Mesothelial cell of epicardium (in vitro differentiated cells): ENCODE measurements at places on chromosomes 4 and X. TPM values are rescaled to one million over a fixed set of nuclear protein-coding genes. Genes with fewer than 3 reads are reported as not detected.

Gene INPP4B
- 26.1 to 35.4 TPM (median 27.9 TPM) in 3 replicates for total RNA-seq

DNA sequence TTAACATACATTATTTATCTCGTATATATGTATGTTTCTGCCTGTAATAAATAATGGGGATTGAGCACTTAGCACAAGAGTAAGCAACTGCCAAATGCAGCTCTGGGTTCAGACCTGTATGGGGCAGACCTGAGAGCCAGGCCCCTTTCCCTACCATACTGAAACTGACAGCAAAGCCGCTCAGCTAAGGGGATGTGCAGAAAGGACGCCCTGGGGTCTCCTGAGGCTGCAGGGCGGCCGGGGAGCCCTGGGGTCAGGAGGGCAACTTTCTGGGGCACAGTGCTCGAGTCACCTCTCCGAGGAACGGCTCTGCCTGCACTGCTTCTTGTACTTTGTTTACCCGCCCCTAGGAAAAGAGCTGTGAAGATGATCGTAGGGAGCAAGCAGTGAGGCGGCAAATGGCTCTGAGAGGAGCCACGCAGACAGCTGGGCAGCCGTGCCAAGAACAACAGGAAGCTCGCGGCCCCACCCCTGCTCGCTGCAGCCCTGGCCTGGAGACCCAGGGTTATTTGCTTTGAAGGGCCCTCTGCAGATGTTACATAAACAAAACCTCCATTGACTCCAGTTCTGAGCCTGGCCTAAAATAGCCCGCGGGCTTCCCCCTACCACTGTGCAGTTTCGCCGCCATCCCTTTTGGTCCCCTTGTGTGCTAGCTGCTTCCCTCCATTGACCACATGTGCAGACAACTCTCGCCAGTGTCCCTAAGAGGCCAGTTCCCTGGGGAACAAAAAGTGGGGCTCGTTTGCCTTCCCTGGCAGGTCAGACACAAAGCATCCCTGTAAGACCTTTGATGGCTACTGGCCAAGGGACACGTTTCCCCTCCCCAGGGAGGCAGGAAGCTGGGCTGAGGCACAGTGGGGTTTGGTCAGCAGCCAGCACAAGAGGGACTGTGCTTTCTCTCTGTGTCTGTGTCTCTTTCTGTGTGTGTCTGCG is 111.3 kb upstream of the LNX1 start:
- peak overlapping the region; percentile 2 for H3K4me3 ChIP-seq
- no peaks in the 10 kb centered on the region for H3K27me3 ChIP-seq
- peak; percentile 42 for DNase-seq
- H3K36me3 ChIP-seq = no peaks in the 10 kb centered on the region
- H3K27ac ChIP-seq = peak overlapping the region; percentile 88

DNA sequence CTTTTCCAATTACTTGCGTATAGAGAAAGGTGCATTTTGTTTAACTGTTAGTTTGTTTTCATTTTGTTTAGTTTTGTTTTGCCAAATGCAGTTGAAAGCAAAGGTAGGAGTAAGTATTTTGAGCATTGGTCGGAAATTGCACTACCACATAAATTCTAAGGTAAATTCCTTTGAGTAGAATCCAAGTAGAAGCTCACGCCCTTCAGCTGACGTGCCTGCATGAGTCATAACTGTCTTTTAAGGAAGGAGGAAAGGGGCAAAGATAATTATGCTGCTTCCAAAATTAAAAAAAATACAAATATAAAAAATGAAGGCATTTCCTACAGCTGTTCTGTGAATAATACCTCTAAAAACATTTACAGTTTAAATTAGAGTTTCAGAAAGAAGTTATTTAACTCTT is 110.2 kb upstream of the MYOZ2 start:
- H3K27me3 ChIP-seq = no peaks in the 10 kb centered on the region
- H3K4me1 ChIP-seq = peaks cover 31% of the 10 kb centered on the region
- H3K27ac ChIP-seq = peak overlapping the region; percentile 97
- DNase-seq = no peak
- peaks cover 8% of the 10 kb centered on the region for H3K36me3 ChIP-seq
- no peak overlapping the region for H3K4me3 ChIP-seq

DNA sequence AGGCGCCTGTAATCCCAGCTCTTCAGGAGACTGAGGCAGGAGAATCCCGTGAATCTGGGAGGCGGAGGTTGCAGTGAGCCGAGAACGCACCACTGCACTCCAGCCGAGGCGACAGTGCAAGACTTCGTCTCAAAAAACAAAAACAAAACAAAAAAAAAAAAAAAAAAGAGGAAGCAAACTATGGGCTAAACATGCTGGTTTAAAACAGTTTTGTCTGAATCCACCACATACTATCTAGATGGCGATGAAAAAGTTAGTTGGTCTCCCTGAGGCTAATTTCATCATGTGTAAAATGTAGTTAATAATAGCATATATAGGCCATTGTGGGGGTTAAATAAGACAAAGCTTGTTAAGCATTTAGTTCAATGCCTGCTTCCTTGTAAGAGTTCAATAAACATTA is 451.1 kb downstream of the RPA4 start:
- no peak overlapping the region for H3K27ac ChIP-seq
- H3K36me3 ChIP-seq = no peaks in the 10 kb centered on the region
- no peak for DNase-seq
- H3K4me3 ChIP-seq = no peak overlapping the region
- H3K27me3 ChIP-seq = no peaks in the 10 kb centered on the region

- peaks cover 1% of the 10 kb centered on the region for H3K36me3 ChIP-seq
- no peaks in the 10 kb centered on the region for H3K27me3 ChIP-seq
- H3K4me1 ChIP-seq = peaks cover 2% of the 10 kb centered on the region
- H3K27ac ChIP-seq = no peak overlapping the region
Measured at GRCh38 chrX:110045421-110045820, 42.5 kb downstream of the TMEM164 start.

DNA sequence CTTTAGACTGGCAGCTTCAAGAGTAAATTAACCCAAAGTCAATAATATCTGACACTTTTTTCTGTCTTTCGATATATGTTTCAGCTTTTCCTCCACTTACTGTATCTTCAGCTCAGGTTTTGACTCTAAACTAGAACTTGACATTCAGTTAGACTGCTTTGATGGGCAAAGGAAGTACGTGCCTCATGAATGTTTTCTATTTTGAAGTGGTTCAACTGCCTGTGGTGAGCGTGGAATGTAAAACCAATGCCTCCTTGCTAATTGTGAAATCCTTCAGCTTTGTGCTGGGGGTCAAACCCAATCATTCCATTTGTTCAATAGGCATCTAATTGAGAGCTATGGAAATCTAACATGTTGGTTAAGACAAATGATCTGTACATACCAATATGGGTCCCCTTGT is 857.0 kb upstream of the HTR2C start:
- H3K27ac ChIP-seq = no peak overlapping the region
- no peaks in the 10 kb centered on the region for H3K27me3 ChIP-seq
- H3K36me3 ChIP-seq = peaks cover 6% of the 10 kb centered on the region
- DNase-seq = no peak
- H3K4me1 ChIP-seq = no peaks in the 10 kb centered on the region

DNA sequence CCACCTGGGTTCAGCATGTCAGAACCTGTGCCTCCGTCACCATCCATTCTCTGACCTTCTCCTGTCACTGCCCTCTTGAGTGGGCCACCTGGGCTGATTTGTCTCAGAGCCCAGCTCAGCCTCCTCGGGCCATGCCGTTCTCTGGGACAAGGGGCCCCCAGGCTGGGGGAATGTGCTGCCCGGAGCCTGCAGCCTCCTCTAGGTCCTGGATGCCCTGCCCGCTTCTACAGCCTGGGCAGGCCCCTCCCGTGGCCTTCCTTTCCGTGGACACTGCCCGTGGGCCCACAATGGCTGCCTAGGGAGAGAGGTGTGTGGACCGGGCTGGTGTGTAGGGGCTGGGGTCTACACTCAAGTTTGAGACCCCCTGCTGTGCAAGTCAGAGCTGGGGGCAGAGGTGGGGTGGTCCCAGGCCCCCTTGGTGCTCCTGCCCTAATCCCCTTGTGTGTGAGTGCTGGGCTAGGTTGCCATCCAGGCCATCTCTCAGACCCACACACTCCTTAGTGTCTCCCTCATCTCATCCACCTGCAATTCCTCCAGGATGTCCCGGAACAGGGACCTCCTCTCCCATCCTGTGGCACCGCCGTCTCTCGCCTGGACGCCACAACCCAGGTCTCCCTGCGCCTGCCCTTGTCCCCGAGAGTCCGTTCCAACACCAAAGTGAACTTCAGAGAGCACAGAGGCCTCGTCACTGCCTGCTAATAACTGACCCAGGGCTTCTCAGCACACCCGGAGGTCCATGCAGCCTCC is 12.4 kb downstream of the PSAPL1 start:
- DNase-seq = no peak
- no peaks in the 10 kb centered on the region for H3K27me3 ChIP-seq
- peaks cover 2% of the 10 kb centered on the region for H3K4me1 ChIP-seq

GRCh38 chrX:70129816-70130215 is 3.4 kb upstream of the IGBP1 start:
- no peaks in the 10 kb centered on the region for H3K27me3 ChIP-seq
- H3K4me1 ChIP-seq = peaks cover 7% of the 10 kb centered on the region
- no peaks in the 10 kb centered on the region for H3K36me3 ChIP-seq
- no peak overlapping the region for H3K27ac ChIP-seq
- no peak overlapping the region for H3K4me3 ChIP-seq
- no peak for DNase-seq

- DNase-seq = no peak
- no peak overlapping the region for H3K4me3 ChIP-seq
- H3K27ac ChIP-seq = peak overlapping the region; percentile 91
- peaks cover 26% of the 10 kb centered on the region for H3K4me1 ChIP-seq
- H3K36me3 ChIP-seq = no peaks in the 10 kb centered on the region
Measured at GRCh38 chr4:165461159-165461821, 82.5 kb downstream of the CPE start.

DNA sequence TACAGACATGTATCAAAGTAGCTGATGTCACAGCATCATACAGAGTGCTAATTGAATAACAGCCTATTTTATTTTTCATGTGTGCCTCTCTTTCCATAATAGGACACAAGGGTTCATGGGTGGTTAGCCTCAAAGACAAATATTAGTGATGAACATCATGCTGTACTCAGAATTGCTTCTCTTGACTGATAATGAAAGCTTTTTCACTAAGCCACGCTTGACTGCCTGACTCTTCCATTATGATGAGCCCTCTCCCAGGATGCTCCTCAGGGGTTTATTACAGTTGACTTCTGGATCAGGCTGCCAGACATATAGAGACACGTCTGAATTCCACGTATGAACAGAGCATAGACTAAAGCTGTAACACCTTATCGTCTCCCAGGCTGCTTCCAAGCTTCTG is 2757.5 kb downstream of the PCDH7 start:
- H3K4me1 ChIP-seq = no peaks in the 10 kb centered on the region
- H3K27ac ChIP-seq = no peak overlapping the region
- DNase-seq = no peak
- H3K4me3 ChIP-seq = no peak overlapping the region
- no peaks in the 10 kb centered on the region for H3K36me3 ChIP-seq

- H3K36me3 ChIP-seq = peaks cover 6% of the 10 kb centered on the region
- no peak overlapping the region for H3K27ac ChIP-seq
- peaks cover 27% of the 10 kb centered on the region for H3K4me1 ChIP-seq
- H3K27me3 ChIP-seq = no peaks in the 10 kb centered on the region
- no peak overlapping the region for H3K4me3 ChIP-seq
- DNase-seq = no peak
Measured at GRCh38 chr4:111631215-111631999, 513.8 kb upstream of the FAM241A start.

DNA sequence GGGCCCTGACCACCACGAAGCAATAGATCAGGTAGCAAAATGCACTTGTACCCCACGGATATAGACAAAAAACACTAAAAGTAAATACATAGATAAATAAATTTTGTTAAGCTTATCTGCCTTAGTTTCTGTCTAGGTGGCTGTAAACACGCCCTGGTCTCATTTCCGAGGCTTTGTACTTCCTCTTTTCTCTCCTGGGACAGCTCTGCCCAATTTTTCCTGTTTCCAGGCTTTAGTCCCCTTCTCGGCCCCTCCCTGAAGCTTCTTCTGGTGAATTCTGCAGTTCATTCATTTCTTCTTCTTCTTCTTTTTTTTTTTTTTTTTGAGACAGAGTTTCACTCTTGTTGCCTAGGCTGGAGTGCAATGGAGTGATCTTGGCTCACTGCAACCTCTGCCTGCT is 73.4 kb upstream of the STOX2 start:
- H3K4me1 ChIP-seq = peaks cover 56% of the 10 kb centered on the region
- DNase-seq = no peak
- no peak overlapping the region for H3K4me3 ChIP-seq
- H3K36me3 ChIP-seq = peaks cover 15% of the 10 kb centered on the region

GRCh38 chr4:145440292-145441007 is 41.2 kb upstream of the SMAD1 start:
- no peak overlapping the region for H3K27ac ChIP-seq
- no peak overlapping the region for H3K4me3 ChIP-seq
- no peak for DNase-seq

GRCh38 chr4:55553441-55554201 is 6.9 kb upstream of the CLOCK start:
- no peaks in the 10 kb centered on the region for H3K36me3 ChIP-seq
- peaks cover 2% of the 10 kb centered on the region for H3K27me3 ChIP-seq
- H3K4me1 ChIP-seq = peaks cover 1% of the 10 kb centered on the region
- no peak overlapping the region for H3K27ac ChIP-seq

- H3K4me3 ChIP-seq = no peak overlapping the region
- H3K4me1 ChIP-seq = peaks cover 17% of the 10 kb centered on the region
- no peak for DNase-seq
- H3K27me3 ChIP-seq = no peaks in the 10 kb centered on the region
Measured at GRCh38 chr4:173807347-173807746, 277.3 kb upstream of the HAND2 start.
